ENCODE measurements at places on chromosomes 7 and 10.
A peak's percentile ranks its signal among the peaks of the same experiment; 100 is the strongest.

GRCh38 chr10:36265741-36266140, 623.6 kb upstream of the FZD8 start:
- DNase-seq, result no peak

GRCh38 chr7:155999631-156000489, 187.6 kb upstream of the SHH start:
- DNase-seq, result no peak

DNA sequence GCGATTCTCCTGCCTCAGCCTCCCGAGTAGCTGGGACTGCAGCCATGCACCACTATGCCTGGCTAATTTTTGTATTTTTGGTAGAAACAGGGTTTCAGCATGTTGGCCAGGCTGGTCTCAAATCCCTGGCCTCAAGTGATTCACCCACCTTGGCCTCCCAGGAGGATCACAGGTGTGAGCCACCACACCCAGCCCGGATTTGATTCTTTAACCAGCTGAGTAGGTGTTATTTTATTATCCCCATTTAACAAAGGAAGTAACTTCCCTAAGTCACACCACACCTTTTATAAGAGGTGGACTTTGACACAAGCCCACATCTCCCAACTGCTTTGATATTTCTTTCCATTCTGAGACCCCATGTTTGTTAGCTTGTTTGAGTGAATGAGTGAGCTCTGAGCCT, 25.0 kb downstream of the SLC25A28 start:
- DNase-seq, result no peak

DNA sequence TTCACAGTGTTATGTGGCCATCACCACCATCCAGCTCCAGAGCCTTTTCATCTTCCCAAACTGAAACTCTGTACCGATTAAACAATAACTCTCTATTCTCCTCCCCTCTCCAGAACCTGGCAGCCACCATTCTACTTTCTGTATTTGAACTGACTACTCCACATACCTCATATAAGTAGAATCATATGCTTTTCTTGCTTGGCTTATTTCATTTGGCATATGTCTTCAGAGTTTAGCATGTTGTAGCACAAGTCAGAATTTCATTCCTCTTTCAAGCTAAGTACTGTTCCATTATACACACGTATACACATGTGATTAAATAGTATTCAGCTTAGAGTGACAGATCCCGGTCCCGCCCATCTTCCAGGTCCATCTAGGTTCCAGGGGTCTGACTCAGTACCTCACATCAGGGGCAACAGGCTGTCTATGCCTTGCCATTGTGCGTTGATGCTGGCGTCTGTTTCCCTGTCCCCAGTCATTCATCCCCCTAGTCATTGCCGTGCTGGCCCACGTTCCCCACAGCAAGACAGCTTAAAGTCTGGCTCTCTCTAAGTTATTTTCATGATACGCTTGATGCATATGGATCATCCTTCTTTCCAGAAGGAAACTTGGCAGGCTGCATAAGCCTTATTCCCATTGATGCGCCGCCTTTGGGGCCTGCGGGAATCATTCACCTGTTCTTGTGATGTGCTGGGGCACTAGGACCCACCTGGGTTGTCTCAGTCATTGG, 108.3 kb downstream of the CHN2 start:
- no peak for DNase-seq

DNA sequence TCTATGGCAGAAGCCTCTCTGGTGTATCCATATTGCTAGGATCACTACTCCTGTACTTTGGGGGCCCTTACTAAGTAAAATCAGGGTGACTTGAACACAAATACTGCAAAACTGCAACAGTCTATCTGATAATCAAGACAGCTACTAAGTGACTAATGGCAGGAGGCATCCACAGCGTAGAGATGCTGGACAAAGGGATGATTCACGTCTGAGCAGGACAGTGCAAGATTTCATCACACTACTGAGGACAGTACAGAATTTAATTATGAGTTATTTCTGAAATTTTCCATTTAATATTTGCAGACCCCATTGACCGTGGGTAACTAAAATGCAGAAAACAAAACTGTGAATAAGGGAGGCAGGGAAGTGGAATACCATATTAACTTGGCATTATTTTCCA, 10.4 kb downstream of the CUL2 start:
- DNase-seq, result no peak

- no peak for DNase-seq
Measured at GRCh38 chr7:44150966-44151941, 10.1 kb upstream of the MYL7 start.

GRCh38 chr7:99024066-99024465, 119.8 kb downstream of the SMURF1 start:
- DNase-seq, result no peak

GRCh38 chr7:35691827-35692307, 3.1 kb downstream of the HERPUD2 start:
- DNase-seq, result no peak

DNA sequence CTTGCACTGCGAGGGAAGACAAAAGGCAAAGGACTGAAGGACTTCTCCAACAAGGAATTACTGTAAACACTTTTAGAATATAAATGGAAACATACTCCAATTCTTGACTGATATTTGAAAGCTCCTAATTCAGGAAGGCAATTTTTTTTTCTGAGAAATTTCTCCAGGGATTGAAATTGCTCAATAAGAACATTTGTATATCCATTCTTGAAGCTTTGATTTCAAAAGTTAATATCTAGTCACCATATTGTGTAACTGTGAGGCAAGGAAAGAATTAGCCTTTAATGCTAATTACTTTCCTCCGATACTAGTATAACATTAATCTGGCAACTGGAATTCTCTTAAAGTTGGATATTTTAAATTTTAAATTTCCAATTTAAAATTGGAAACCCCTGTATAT, 188.4 kb upstream of the COL1A2 start:
- no peak for DNase-seq

GRCh38 chr7:86926732-86927131, 132.7 kb downstream of the ELAPOR2 start:
- no peak for DNase-seq

DNA sequence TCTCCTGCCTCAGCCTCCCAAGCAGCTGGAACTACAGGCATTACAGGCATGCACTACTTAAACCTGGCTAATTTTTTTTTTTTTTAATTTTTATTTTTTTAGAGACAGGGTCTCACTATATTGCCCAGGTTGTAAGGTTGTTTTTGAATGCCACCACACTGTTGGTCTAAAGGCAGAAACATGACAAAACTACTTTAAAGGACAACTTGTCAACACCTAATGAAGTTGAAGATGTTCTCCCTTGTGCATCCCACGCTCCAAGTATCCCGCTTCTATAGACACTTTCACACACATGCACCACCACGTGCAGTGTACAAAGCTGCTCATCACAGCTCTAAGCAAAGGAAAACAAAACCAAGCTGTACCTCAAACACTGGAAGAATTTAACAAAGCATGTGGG, 226.4 kb downstream of the FGFR2 start:
- no peak for DNase-seq

DNA sequence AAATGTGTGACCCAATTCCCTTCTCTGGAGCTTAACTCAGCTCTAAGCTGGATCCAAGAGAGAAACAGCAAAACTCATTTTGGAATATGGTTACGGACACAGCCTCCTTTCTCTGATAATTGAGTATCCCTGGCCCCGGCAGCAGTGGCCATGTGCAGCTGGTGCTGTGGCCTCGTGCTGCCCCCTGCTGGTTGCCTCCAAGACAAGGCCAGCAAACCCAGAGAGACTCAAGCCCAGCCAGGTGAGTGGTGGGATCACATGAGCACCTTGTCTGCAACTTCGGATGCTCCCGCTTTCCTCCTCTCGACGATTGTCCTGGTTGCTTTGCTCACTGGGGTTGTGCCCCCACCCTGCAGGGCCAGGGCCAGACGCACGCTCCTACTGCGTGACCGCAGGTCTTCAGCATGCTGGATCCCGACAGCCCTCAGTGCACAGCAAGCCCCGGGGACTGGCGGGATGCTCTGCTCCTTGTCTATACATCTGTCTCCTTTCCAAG, 19.4 kb downstream of the SFTPD start:
- DNase-seq, result peak; percentile 19

DNA sequence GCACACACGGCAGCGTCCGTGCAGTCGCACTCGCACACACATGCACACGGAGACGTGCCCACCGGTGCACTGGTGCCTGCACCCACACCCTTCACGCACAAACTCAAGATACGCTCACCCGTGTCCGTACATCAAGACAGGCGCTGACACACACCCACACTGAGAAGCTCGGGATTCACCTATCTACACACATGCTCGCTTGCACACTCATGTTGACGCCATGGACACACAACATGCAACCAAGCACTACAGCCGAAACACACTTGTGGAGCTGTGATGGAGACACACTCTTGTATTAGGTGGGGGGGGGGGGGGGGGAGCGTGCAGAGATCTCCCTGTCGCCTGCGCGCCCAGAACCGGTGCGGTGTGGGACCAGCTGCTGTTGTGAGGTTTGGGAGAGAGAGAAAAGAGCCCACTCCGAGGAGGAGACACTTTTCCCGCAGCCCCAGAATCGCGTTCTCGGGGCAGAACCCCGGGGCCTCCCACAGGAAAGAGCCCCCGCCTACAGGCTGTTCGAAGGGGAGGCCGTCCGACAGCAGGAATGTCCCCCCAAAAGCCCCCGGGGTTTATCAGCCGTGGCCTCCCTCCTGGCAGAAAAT, 605 bp upstream of the NFKB2 start:
- peak; percentile 57 for DNase-seq

- no peak for DNase-seq
Measured at GRCh38 chr7:101739775-101740398, 77.5 kb upstream of the CUX1 start.

- DNase-seq, result no peak
Measured at GRCh38 chr10:6570893-6571292, 9.2 kb downstream of the PRKCQ start.

DNA sequence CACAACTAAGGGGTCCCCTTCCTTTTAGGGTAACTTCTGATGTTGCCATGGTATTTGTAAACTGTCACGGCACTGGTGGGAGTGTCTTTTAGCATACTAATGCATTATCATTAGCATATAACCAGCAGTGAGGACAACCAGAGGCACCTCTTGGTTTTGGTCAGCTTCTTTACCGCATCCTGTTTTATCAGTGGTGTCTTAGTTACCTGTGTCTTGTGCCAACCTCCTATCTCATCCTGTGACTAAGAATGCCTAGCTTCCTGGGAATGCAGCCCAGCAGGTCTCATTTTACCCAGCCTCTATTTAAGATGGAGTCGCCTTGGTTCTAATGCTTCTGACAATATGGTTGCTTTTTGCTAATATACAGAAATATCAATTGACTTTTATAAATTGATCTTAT, 54.9 kb downstream of the AHCYL2 start:
- no peak for DNase-seq

GRCh38 chr7:135510592-135511183, 786 bp upstream of the CNOT4 start:
- no peak for DNase-seq

DNA sequence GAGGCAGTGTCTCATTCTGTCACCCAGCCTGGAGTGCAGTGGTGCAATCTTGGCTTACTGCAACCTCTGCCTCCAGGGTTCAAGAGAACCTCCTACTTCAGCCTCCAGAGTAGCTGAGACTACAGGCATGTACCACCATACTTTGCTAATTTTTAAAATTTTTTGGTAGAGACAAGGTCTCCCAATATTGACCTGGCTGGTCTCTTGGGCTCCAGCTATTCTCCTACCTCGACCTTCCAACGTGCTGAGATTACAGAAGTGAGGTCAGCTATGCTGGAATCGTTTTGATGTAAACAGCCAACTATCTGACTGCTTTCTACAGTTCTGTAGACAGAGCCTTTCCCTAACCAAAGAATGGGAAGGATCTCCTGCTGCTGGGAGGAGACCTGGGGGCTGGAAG, 375.8 kb downstream of the GATA3 start:
- DNase-seq, result no peak

DNA sequence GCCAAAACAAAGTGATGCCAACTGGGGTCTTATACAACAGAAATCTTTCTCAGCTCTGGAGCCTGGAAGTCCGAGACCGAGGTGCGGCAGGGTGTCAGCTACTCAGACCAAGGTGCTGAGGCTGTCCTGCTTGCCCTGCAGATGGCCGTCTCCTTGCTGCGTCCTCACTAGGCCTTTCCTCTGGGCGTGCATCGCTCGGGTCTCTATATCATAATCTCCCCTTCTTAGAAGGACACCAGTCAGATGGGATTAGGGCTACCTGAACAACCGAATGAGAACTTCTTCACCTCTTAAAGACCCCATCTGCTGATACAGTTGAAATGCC, 244.7 kb downstream of the EBF3 start:
- DNase-seq, result no peak

GRCh38 chr10:33243703-33244102, 90.8 kb downstream of the NRP1 start:
- no peak for DNase-seq

GRCh38 chr7:90387470-90388240, 15.6 kb upstream of the CLDN12 start:
- DNase-seq, result no peak

DNA sequence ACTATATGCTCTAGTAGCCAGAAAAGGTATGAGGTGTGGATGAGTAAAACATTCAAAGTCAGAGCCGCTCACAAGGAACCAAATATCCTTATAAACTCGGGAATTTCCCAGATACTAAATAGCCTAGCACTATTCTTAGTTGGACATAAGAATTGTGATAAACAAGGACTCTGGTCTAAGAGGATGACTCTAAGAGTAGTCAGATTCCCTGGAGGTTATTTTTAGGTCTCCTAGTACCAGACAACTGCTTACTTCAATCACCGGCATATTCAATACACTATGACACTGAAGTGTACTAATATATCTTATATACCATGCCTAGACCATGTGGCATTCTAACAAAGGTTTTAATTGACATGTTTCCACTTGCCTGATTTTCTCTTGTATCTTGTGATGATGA, 56.5 kb downstream of the LMBR1 start:
- DNase-seq, result no peak
